ENCODE measurements at places on chromosomes 2 and 18.

GRCh38 chr18:68448736-68449135, 266.2 kb downstream of the TMX3 start:
- DNase-seq: no peak

GRCh38 chr18:66682855-66683322, 79.0 kb upstream of the CDH19 start:
- no peak for DNase-seq

- DNase-seq: no peak
Measured at GRCh38 chr18:23243816-23244215, 108.5 kb downstream of the CABLES1 start.

DNA sequence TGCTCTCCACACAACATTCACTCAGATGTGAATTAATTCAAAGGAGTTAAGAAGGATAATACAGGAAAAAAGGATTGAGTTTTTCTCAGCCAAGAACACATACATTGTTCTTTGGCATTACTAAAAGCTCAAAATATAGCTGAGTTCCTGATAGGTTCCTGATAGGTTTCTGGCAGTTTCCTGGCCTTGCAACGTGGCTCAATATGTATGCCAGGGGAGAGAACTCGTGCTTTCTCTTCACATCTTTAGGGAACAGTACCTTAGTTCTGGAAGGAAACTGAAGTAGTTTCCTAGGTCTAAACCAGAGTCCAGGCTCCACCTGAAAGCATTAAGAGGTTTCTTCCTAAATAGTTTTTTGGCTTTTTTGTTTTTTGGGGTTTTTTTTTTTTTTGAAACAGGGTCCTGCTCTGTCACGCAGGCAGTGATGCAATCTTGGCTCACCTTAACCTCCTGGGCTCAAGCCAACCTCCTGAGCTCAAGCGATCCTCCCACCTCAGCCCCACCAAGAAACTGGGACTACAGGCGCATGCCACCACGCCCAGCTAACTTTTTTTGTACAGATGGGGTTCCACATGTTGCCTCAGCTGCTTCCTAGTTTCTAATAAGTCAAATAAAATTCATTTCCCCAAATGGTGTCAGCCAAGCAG, 42.8 kb downstream of the ESCO1 start:
- DNase-seq: no peak

GRCh38 chr2:213122725-213123124, 28.7 kb downstream of the IKZF2 start:
- DNase-seq: no peak

- DNase-seq: no peak
Measured at GRCh38 chr2:190376591-190377245, 31.4 kb upstream of the MFSD6 start.

- no peak for DNase-seq
Measured at GRCh38 chr2:19349911-19350677, 8.3 kb downstream of the OSR1 start.

DNA sequence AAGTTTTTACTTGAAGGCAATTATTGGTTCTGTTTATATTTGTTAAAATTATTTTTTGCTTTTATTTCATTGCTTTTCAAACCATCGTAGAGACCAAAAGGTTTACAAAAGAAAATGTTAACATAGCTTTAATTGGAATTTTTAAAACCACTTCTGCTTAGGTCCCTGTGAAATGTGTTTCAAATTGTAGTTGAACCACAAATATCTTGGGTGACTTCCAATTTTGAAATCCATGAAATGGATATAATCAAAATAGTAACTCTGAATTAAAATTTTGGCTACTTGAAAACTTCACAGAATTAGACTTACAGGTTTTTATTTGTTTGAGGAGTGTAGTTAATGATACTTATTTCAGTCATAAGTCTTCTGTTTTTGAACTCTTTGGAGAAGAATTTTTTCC, 3.1 kb upstream of the SPAG16 start:
- DNase-seq: no peak

GRCh38 chr2:239984421-239985194, 40.5 kb downstream of the NDUFA10 start:
- DNase-seq: no peak

- DNase-seq: no peak
Measured at GRCh38 chr2:143736904-143737303, 607.7 kb downstream of the ARHGAP15 start.

GRCh38 chr2:113233593-113234550, 44.8 kb downstream of the PAX8 start:
- peak; percentile 12 for DNase-seq

GRCh38 chr18:42614619-42615293, 500.7 kb downstream of the RIT2 start:
- DNase-seq: no peak

DNA sequence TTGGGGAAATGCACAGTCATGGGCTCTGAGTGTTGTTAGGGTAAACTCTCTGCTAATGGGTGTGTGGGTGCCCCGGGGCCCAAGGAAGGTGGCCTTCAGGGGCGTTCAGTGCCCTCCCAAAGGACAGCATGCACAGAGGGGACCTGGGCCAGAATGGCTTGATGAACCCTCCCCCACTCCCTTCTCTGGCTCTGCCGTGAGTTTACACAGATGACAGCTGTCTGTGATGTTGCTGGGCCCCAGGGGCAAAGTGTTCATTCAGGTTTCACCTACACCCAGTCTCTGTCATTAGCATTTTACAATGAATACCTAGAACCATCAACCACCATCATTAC, 3.2 kb downstream of the NPPC start:
- DNase-seq: no peak

- DNase-seq: no peak
Measured at GRCh38 chr18:39350945-39351344, 1785.3 kb upstream of the CELF4 start.

Measured in T47D (cell line).